ENCODE measurements at places on chromosomes 5 and 9. TPM values are rescaled to one million over a fixed set of nuclear protein-coding genes. Genes with fewer than 3 reads are reported as not detected.

DNA sequence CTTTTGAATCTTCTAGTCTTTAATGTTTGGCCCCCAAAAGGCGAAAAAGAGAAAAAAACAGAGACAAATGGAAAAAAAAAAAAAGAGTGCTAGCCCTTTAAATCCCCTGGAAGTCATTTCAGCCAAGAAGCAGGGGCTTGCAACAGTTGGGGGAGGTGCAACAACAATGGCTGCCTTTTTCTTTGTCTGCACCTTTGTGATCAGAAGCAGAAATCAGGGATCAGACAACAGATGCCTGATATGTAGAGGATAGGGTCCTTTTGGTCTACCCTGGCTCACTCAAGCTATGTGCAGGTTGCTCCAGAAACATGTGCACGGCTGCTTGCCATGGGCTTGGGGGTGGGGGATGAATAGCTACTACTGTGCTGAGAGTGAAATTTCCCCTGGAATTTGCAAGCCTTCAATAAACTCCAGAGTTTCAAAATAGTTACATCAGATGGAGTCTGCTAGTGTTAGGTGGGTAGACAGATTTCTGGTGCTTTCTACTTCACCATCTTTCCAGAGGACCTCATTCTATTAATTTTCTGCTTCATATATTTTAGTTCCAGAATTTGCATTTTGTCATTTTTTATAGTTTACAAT lies 150.9 kb downstream of the FGF18 start:
- H3K36me3 ChIP-seq, result no peaks in the 10 kb centered on the region
- H3K27me3 ChIP-seq, result no peaks in the 10 kb centered on the region
- DNase-seq, result no peak
- no peak overlapping the region for H3K27ac ChIP-seq

DNA sequence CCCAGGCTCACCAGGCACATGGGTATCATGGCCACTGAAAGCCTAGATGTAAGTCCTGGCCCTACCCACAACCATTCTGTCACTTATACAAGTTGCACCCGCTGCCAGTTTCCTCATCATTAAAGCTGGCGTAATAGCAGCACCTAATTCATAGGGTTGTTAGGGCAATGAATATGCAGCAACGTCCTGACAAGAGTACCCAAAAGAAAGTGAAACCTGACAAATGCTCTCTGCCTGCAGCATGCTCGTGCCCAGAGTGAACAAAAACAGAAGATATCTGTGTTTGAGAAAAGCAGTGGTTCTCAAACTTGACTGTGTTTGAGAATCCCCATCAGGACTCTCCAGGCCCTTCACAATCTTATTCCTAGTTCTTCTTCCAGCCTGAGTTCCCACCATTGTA lies 632.4 kb downstream of the SEMA5A start:
- DNase-seq, result no peak
- no peak overlapping the region for H3K27ac ChIP-seq
- H3K27me3 ChIP-seq, result no peaks in the 10 kb centered on the region
- no peak overlapping the region for H3K4me3 ChIP-seq

- H3K4me1 ChIP-seq, result peaks cover 10% of the 10 kb centered on the region
- no peak overlapping the region for H3K4me3 ChIP-seq
- no peak overlapping the region for H3K27ac ChIP-seq
- no peaks in the 10 kb centered on the region for H3K36me3 ChIP-seq
- H3K27me3 ChIP-seq, result no peaks in the 10 kb centered on the region
Observed at GRCh38 chr5:32646061-32646969, 61.0 kb downstream of the SUB1 start.

DNA sequence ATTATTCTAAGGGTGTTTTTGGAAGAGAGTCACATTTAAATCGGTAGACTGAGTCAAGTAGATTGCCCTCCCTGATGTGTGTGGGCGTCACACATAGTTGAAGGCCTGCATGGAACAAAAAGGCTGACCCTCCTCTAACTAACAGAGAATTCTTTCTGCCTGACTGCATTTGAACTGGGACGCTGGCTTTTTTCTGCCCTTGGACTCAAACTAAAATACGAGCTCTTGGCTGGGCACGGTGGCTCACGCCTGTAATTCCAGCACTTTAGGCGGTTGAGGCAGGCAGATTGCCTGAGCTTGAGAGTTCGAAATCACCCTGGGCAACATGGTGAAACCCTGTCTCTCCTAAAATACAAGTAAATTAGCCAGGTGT lies 209.4 kb downstream of the MAN2A1 start:
- H3K4me1 ChIP-seq, result peaks cover 6% of the 10 kb centered on the region
- H3K36me3 ChIP-seq, result no peaks in the 10 kb centered on the region
- no peak for DNase-seq
- no peaks in the 10 kb centered on the region for H3K27me3 ChIP-seq

GRCh38 chr5:127083711-127084110 lies 10.4 kb upstream of the C5orf63 start:
- no peak overlapping the region for H3K4me3 ChIP-seq
- H3K27me3 ChIP-seq, result no peaks in the 10 kb centered on the region
- H3K36me3 ChIP-seq, result no peaks in the 10 kb centered on the region
- no peak overlapping the region for H3K27ac ChIP-seq
- H3K4me1 ChIP-seq, result peaks cover 15% of the 10 kb centered on the region

- no peak overlapping the region for H3K4me3 ChIP-seq
- H3K27ac ChIP-seq, result no peak overlapping the region
- no peak for DNase-seq
- no peaks in the 10 kb centered on the region for H3K4me1 ChIP-seq
Observed at GRCh38 chr5:175508896-175509295, 30.5 kb downstream of the SFXN1 start.

DNA sequence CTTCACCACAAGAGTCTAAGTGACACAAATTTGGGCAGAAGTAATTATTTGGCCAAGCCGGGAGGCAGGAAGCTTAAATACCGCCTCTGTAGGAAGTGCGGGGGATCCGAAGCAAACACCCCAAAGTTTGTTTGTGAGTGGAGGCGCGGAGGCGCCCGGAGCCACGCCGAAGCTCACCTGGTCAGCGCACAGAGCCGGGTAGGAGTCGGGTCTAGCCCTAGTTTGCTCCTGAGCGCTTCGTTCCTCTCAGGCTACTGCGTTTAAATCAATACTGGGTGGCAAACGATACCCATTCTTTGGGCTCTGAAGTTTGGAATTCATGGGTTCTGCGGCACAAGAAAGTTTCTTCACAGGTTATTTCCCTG lies 855 bp downstream of the MCC start:
- DNase-seq, result peak; percentile 49
- H3K4me1 ChIP-seq, result peaks cover 14% of the 10 kb centered on the region
- H3K27ac ChIP-seq, result no peak overlapping the region
- no peaks in the 10 kb centered on the region for H3K36me3 ChIP-seq
- H3K4me3 ChIP-seq, result peak overlapping the region; percentile 85
- no peaks in the 10 kb centered on the region for H3K27me3 ChIP-seq

DNA sequence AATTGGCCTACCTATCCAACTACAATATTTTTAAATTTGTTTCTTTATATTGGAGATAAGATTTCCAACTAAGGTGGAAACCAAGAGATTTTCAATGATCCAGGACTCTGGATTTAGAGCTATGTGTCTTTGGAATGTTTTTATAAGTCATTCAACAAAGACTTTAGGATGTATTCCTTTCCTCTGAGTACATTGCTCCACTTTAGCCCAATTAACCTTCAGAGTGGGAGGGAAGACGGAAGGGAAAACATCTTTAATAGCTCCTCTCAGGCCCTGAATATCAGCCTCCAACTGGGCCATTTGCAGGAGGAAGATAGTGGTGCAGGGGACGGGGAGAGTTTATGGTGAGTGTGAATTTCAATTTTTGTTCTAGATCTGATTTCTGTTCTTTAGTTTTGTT lies 239.2 kb downstream of the PIK3R1 start:
- no peaks in the 10 kb centered on the region for H3K36me3 ChIP-seq
- H3K4me1 ChIP-seq, result peaks cover 34% of the 10 kb centered on the region
- H3K27ac ChIP-seq, result peak overlapping the region; percentile 21
- DNase-seq, result peak; percentile 34

- H3K4me1 ChIP-seq, result no peaks in the 10 kb centered on the region
- no peaks in the 10 kb centered on the region for H3K36me3 ChIP-seq
- no peak overlapping the region for H3K27ac ChIP-seq
- H3K27me3 ChIP-seq, result peaks cover 24% of the 10 kb centered on the region
Observed at GRCh38 chr5:181044093-181044599, 4.1 kb downstream of the BTNL9 start.

GRCh38 chr9:129604056-129604765 lies 16.7 kb downstream of the C9orf50 start:
- H3K4me1 ChIP-seq, result peaks cover 9% of the 10 kb centered on the region
- no peak for DNase-seq
- H3K36me3 ChIP-seq, result no peaks in the 10 kb centered on the region
- no peaks in the 10 kb centered on the region for H3K27me3 ChIP-seq

DNA sequence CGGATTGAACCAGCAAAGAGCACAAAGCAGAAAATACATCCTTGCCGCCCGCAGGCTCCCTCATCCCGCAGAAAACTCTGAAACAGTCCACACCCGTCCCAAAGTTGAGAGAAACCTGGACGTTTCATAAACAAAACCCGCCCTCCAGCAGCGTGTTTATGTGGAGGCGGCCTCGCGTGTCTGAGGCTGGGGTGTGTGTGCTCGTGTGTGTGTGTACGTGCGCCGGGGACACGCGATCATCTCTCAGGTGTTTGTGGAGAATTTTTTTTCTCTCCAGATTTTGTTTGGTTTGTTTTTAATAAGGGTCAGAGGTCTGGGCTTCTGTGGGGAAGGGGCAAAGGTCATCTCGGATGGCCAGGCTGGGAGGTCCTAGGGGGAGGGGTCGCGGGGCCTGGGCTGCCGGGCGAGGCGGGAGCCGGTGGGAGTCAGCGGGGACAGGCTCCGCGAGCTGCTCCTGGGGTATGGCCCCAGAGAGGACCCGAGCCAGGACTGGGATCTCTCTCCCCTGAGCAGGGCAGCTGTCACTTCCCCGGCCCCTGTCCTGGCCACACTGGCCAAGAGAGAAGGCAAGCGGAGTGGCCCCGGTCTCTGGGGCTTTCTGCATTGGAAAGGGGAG lies 206.4 kb downstream of the C9orf50 start:
- H3K27ac ChIP-seq, result peak overlapping the region; percentile 100
- H3K36me3 ChIP-seq, result no peaks in the 10 kb centered on the region
- no peaks in the 10 kb centered on the region for H3K27me3 ChIP-seq
- peak overlapping the region; percentile 76 for H3K4me3 ChIP-seq
- peaks cover 17% of the 10 kb centered on the region for H3K4me1 ChIP-seq

- DNase-seq, result no peak
- H3K27me3 ChIP-seq, result no peaks in the 10 kb centered on the region
- H3K4me1 ChIP-seq, result peaks cover 13% of the 10 kb centered on the region
- 0 out of 2 replicates have a peak, but pooled peaks cover under 1% of the 10 kb centered on the region for H3K36me3 ChIP-seq
- H3K4me3 ChIP-seq, result peak overlapping the region; percentile 92
Observed at GRCh38 chr9:128321879-128322403, 306 bp downstream of the TRUB2 start.

SLC25A48 gene
- total RNA-seq, result not detected

BTNL3 gene
- not detected for total RNA-seq

FOXD4L6 gene
- total RNA-seq, result not detected

DRD1 gene
- not detected for total RNA-seq

CD74 gene
- total RNA-seq, result not detected

ECSCR gene
- total RNA-seq, result not detected

SLC6A19 gene
- total RNA-seq, result not detected

PTCH1 gene
- 3.8 TPM for total RNA-seq

PPP2R2B gene
- not detected for total RNA-seq

HMMR gene
- 13.9 TPM for total RNA-seq

Measured in GM23248 (cell line).